ENCODE measurements at places on chromosomes 2 and 18.

GRCh38 chr2:127634066-127634617, 11.8 kb upstream of the GPR17 start:
- no peak for DNase-seq

DNA sequence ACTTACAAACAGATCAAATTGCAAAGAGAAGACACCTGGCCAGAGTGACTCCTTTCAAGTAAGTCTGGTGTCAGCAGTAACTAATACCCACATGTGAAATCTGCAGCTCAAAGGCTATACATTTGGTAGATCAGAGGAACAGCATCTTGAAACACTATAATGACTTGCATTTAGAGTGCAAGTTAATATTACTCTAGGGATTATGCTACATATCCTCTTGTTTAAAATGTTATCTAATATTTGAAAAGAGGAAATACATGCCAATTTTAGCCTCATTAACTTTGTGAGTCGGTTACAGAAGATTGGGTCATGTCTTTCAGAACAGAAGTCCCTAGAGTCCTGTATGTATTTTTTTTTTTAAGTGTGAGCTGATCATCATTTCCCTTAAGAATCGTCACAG, 15.2 kb downstream of the LANCL1 start:
- no peak for DNase-seq

DNA sequence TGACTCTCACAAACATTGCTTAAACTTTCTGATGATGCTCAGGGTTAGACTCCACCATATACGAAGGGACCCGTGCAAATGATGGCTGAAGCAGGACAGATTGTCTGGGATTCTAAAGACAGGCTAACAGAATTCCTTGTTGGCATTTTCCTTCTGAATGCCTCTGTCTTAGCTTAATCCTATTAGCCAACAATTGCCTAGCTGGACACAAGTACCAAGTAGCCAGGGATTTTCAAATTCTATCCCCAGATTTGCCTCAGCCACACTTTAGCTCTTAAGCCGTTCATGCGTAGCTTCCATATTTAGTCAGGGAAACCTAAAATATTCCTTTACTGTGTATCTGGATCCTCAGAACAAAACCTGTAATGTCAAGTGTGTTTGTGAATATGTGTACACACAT, 40.0 kb downstream of the COL4A3 start:
- DNase-seq = no peak

- DNase-seq = no peak
These were observed 974.8 kb upstream of the POU3F3 start for GRCh38 chr2:103879101-103879500.

DNA sequence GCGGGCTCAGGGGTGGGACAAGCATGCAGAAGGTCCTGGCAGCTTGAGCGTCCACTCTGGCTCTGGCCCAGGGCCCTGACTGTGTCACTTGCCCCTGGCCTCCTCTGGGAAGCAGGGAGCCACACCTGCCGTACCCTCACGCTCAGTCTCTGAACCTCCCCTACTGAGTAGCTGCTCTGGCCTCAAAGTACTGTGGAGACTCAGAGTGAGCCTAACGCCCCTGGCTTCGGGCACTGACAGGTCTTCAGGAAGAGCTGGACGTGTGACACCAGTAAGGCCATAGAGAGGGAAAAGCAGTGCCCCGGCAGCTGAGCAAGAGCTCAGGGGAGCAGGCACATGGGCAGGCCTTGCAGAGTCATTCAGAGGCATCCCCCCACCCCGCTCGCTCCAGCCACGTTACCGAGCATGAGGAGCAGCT, 73.3 kb downstream of the SFXN5 start:
- no peak for DNase-seq

GRCh38 chr2:100884145-100884621, 64.2 kb downstream of the NPAS2 start:
- no peak for DNase-seq

DNA sequence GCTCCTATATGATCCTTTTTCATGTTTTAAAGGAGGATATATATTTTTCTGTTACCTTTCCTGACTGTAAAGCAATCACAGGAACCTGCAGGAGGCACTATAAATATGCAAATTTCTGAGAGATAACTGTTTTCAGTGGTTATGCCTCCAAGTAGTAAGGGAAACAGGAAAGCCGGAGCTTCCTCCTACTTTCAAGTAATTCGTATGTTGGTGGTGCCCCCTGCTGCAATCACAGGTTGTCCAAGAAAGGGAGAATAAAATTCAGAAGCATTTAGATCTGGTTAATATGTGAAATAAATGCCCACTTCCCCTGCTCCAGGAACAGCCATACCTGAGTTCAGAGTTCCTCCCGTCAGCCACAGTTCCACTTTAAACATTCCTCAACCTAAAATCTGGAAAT, 12.0 kb upstream of the BCL11A start:
- DNase-seq = no peak

DNA sequence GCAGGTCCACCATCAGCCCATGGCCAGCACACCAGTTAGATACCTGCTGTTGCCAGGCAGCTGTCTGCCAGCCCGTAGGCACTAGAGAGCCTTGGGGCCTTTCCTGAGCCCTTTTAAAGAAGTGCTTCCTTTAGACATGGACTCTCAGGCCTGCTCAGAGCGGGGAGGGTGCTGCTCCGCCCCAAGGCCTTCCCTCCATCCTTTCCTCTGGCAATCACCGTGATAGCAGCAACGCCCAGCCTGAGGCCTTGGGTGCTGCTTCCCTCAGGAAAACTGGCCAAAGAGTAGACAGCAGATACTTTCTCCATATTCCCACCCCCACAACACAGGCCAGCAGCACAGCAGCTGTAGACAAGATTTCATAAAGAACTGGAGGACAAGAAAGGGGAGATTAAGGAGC, 22.3 kb upstream of the C1QL2 start:
- DNase-seq = no peak

GRCh38 chr2:196168181-196168580, 3.2 kb downstream of the STK17B start:
- DNase-seq = no peak

DNA sequence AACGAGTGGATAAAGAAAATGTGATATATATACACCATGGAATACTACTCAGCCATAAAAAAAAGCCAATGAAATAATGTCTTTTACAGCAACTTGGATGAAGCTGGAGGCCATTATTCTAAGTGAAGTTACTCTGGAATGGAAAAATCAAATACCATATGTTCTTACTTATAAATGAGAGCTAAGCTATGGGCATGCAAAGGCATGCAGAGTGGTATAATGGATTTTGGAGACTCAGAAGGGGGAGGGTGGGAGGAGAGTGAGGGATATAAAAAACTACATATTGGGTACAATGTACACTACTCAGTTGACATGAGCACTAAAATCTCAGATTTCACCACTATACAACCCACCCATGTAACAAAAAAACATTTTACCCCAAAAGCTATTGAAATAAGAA, 1.7 kb upstream of the MSGN1 start:
- no peak for DNase-seq

DNA sequence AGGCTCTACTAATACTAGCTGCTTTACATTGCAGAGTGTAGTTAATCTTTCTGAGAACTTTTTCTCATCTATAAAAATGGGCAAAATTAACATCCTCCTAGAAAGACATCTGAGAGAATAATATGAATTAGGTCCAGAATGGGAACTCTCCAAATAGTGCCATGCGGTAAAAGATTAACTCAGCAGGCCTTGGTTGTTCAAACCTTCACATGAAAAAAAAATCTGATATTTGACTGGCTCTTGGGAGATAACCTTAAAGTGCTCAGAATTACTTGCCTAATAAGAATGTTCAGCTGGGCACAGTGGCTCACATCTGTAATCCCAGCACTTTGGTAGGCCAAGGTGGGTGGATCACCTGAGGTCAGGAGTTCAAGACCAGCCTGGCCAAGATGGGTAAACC, 5.5 kb upstream of the CXXC1 start:
- no peak for DNase-seq

GRCh38 chr18:44828080-44828479, 147.4 kb downstream of the SETBP1 start:
- DNase-seq = no peak

DNA sequence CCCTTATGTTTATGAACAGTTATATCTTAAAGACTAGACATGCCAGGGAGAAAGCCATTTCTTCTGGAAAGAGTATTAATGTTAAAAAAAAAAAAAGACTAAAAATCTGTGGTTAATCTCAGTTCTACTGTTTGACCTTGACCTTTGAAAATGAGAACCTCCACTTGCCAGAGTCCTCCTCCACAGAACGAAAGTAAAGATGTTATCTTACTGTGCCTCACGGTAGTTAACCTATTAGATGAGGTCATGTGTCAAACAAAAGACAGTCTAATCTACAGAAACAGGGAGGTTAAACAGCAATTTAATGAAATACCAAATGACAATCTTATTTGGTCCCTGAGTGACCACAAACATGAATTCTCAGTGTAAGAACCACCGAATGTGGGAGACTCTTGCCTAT, 51.2 kb downstream of the SLC14A2 start:
- DNase-seq = no peak

- no peak for DNase-seq
These were observed 25.1 kb upstream of the ATRAID start for GRCh38 chr2:27186613-27187345.

GRCh38 chr2:44952806-44953498, 11.4 kb downstream of the SIX3 start:
- DNase-seq = no peak

- DNase-seq = no peak
These were observed 43.0 kb downstream of the RAD51AP2 start for GRCh38 chr2:17475286-17475685.

DNA sequence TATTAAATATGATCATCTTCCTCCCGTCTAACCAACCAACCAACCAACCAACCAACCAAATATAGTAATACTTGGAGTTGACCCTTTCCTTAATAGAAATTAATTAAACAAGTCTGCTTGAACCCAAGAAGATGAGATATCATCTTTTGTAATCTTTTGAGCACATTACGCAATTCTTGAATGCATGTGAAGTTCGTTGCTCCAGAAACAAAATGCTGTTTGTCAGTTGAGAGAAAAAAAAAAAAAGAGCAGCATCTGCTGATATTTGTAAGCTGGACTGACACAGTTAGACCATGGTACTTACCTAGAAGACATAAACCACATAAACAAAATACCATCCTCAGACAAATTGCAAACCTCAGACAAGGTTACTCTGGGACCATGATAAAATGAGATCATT, 9.2 kb upstream of the SERPINB2 start:
- DNase-seq = peak; percentile 31

DNA sequence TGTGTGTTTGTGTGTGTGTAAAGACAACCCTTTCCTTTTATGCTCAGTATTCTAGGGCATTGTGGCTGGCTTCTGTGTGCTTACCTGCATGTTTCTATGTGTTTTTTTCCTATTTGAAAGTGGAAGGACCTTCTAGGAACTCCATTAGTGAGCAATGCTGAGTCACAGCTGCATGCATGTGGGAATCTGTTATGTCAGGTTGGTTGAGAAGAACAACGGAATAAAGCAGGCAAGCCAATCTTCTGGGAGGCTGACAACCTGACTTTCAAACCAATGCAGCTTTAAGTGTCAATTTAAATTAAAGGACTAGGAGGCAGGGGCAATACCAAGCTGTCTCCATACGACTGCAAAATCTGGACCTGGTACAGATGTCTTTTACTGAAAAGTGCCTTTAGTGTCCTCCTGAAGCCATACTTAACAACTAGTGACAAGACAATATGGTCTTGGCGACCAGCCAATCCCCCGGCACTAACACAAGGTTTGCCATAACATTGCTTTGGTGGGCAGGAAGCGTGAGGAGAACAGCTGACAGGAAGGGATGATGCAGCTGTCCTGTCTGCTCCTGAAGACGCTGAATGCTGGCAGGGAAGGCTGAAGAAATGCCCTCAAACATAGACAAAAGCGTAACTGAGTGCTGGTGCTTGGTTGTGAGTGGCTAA, 514.7 kb upstream of the CDH7 start:
- DNase-seq = no peak

GRCh38 chr2:200477667-200478131, 32.2 kb downstream of the KCTD18 start:
- DNase-seq = no peak

GRCh38 chr2:112539306-112539705, 3.0 kb upstream of the POLR1B start:
- no peak for DNase-seq

GRCh38 chr18:33195795-33196194, 244.7 kb downstream of the CCDC178 start:
- DNase-seq = no peak

DNA sequence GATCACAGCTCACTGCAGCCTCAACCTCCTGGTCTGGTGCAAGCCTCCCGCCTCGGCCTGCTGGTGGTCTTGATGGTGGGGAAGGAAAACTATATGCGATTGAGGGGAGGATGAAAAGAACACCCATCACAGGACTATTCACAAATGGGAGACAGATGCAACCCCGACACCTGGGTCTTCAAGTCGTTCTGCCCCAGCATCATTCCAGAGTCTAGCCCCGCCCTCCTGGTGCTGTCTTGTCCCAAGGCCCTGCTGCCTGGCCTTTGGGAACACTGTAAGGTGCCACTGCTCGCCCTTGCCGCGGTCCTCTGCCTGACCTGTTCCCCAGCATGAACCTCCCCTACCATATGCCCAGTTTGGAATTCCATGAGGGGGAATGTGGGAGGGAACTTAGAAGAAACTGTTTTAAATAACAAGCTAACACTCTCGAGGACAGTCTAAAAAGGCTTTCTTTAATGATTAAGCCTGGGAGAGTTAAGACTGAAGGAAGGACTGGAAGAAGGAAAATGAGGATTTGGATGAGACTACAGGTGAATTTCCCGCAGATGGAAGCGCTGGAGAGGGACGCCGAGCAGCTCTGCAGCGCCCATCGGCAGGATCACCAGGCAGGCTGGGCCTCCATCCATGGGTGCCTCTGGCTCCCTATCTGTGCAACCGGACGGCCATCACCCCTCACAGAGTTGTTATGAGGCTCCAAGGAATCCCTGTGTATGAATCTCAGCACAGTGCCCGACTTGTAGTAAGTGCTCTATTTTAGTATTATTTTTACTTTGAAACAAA, 75.0 kb downstream of the MEX3C start:
- no peak for DNase-seq

DNA sequence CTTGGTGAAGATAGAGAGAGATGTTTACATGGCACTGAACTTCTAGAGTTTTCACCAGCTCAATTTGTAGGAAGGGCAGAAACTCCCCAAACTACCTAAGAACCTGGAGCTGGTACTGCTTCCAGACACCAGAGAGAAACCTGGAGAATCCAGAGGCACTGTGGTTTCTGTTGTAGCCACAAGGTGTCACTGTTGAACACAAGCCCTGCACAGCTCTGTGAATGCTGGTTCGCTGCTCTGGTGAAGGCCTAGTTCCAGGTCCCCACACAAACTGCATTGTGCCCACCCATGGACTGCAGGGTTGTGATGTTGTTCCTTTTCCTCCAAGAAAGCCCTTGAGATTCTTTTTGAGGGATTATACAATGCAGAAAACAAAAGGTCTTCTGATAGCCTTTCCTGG, 150.5 kb upstream of the HS6ST1 start:
- no peak for DNase-seq

GRCh38 chr2:42224422-42225067, 55.4 kb downstream of the EML4 start:
- no peak for DNase-seq

DNA sequence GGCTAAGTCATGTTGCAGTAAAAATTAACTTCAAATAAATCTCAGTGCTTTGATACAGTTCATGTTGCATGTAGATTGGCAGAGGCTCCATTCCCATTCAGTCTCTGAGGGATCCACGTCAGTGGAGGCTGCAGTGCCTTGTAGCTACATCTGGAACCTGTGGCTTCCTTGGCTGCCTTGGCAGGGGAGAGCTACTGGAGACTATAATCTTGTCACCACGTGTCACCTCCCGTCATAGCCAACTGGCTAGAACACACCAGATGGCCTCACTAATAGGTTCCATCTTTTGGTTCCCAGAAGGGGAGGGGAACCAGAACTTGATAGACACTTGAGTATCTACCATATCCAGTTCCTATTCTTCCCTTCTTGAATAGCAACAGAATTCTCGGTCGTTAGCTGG, 28.4 kb downstream of the E2F6 start:
- DNase-seq = no peak

Measured in AG09319 (cell line).